NCI-H187 (cell line): ENCODE measurements at places on chromosomes 1 and 21.

GRCh38 chr1:17012775-17013490 lies 1.2 kb upstream of the ATP13A2 start:
- DNase-seq: no peak

GRCh38 chr1:113811156-113811887 lies 954 bp downstream of the RSBN1 start:
- DNase-seq: peak; percentile 28

GRCh38 chr1:162889989-162890388 lies 29.0 kb upstream of the CCDC190 start:
- DNase-seq: no peak

DNA sequence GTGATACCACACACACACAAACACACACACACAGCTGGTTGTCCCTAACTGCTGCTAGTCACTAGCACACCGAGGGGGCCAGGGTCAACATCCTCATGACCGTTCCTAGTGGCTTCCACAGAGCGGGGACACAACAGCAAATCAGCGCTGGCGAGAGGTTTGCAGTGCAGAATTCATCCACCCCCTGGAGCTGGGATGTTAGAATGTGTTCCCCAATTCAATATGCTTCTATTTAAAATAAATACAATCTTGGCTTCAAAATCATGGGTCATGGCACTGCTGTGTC lies 16.2 kb upstream of the C2CD2 start:
- DNase-seq: no peak

- no peak for DNase-seq
Observed at GRCh38 chr1:68143633-68144032, 88.7 kb downstream of the WLS start.

- DNase-seq: no peak
Observed at GRCh38 chr21:21213297-21213696, 215.1 kb downstream of the NCAM2 start.

DNA sequence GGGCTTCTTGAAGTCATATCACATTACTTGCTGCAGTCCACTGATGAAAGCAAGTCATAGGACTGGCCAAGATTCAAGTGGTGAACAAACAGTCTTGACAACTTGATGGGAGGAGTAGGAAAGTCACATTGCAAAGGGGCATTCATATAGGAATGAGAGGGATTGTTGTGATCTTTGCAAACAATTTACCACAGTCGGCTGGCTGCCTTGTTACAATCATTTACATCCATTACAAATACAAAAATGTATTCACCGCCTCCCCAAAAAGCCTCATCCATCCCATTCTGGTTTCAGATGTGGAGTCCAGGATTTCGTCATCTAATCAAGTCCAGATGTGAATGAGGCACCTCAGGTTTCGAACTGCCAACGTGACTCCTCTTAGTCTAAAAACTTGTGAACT lies 26.8 kb downstream of the GORAB start:
- DNase-seq: no peak

DNA sequence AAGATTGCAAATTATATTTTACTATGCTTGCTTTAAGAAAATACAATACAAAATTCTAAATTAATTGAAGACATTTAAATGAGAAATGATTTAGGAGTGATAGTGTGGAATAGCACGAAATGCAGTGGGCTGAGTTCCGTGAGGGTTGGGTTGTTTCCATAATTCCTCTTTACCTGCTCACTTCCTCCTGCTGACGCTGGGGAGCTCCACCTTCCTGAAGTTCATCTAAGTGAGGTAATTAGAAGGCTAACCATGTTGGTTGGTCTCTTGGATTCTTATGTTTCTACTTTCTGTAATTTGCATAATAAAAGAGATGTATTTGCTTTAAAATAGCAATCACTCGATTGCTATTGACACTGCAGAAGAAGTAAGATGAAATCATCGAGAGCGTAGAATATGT lies 4.7 kb downstream of the OR14I1 start:
- no peak for DNase-seq

DNA sequence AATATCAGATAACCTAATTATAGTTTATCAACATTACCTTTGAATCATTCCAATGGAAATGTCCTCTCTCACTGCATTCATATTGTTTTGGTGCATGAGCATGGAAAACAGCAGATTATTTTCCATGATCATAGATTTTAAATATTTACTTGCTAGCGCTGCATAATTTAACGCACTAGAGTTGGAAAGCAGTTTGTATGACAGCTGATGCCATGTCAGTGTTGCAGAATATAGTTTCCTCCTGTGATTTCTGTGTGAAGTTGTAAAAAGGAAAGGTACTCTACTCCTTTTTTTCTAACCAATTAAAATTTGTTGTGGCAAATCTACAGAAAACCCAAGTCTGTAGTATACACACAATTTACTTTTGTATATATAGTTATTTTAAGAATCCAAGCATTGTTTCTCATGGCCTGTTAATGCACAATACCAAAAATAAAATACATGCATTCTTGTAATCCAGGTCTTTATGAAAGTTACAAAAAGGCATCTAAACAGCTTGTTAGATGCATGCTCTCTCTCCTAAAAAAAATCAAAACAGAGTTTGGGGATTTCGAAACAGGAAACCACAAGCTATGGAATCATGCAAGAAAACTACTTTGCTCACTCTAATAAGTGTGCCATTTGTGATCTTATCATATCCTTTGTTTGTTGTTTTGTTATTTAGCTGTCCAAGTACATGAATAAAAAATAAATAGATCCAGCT lies 1.9 kb upstream of the ATG4C start:
- no peak for DNase-seq

DNA sequence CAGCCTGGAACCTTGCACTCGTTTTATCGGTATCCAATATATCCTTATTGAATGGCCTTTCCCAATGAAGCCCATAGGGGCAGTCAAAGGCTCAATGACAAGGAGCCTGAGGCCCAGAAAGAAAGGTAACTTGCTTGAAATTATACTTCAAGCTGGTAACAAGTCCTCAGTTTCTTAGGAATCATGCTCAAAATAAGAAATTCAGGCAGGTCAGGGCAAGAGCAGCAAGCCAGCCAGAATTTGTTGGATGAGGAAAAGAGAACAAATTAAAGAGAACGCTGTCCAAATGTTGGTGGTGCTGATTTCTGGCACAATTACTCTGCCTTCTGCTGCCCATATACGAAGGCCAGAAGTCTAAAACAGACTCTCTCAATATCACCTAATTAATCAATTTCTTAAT lies 77.6 kb downstream of the DDX20 start:
- DNase-seq: no peak

GRCh38 chr1:228000416-228000815 lies 6.4 kb upstream of the WNT3A start:
- no peak for DNase-seq

- DNase-seq: no peak
Observed at GRCh38 chr1:51535006-51535592, 16.0 kb upstream of the EPS15 start.

GRCh38 chr1:210828996-210829596 lies 304.9 kb downstream of the KCNH1 start:
- no peak for DNase-seq

GRCh38 chr1:227298512-227299240 lies 19.6 kb downstream of the CDC42BPA start:
- DNase-seq: no peak

DNA sequence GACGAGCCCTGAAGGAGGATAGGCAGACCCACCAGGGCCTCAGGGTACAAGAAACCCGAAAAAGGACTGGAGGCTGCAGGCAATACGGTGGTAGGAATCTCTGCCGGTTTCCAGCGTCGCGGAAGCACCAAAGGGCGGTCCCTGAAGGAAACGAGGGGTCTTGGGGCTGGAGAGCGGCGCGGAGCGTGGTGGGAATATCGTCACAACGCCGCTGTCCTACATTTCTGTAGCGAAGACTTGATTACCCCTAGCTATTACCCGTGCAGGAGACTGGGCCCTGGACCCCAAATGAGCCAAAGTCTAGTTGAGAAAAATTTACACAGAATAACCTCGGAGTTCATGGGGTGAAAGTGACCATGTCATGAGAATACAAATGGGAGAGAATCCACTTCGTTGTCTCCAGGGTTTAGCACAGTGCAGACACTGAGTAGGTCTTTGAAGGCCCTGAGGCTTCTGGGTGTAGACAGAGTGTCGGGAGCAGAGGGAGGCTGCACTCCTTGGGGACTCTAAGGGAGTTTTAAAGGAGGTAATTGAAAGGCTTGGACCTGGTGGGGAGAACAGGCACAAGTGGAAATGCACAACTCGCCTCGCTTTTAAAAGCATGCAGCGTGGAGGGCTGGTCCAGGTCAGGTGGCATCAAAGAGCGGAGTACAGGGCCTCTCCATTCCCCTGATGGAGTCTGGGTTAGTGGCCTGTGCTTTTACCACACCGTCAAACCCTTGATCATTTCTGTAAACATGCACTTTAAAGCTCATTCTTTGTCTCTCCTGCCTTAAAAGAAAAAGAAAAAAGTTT lies 1.5 kb downstream of the ATP1A1 start:
- DNase-seq: no peak

DNA sequence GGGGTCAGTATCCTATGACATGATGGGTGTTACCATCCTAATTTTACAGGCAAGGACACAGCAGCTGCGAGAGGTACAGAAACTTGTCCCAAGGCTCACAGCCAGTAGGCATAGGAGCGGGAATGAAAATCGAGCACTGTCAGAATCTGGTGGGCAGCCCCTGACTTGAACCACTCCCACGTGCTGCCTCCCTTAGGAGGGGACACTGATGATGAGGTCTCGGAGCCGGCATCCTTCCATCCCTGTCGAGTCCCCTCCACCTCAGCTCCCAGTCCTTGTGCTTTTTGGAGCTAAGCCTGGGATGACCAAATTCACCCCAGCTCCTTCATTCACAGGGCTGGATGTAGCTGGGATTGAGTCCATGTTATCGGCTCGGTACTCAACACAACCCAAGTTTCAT lies 49.0 kb downstream of the B3GALT5 start:
- no peak for DNase-seq

DNA sequence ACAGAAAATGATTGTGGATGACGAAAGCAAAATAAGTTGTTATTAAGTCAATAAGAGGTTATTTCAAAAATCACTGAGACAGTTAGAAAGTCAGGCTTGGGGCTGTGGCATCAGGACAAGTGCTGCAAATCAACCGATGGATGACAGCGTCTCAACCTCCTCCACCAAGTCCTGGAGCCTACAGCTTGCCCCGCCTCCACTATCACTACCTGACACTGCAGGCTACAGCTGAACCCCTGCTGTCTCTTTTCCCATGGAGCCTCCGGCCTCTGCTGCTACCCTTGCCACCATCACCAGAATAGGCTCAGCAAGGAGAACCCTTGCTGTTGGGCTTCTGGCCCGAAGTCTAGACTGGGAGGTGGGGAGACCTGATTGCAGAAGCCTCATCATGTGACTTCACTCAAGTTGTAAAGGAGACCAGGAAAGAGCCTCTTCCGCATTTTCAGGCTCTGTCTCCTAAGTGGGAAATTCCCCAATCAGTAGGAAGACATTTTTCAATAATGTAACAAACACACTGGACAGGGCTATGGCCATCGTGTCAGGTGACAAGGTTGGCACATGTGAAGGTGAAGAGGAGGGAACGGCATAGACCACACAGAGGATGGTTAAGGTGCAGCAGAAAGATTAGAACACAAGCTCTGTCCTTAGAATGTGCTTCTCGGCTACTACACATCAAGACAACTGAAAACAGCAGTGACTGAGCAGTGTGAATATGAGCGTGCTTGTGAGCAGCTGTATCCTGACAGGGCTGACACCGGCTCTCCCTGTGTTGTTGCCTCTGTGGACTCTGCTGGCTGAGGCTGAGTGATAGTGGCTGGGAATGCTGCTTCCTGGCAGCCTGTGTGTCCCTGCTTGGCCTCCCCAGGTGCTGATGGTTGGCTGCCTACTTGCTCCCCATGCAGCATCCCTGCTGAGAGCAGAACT lies 660.7 kb downstream of the PTPRU start:
- no peak for DNase-seq

- no peak for DNase-seq
Observed at GRCh38 chr1:244852694-244853093, 11.6 kb downstream of the HNRNPU start.

DNA sequence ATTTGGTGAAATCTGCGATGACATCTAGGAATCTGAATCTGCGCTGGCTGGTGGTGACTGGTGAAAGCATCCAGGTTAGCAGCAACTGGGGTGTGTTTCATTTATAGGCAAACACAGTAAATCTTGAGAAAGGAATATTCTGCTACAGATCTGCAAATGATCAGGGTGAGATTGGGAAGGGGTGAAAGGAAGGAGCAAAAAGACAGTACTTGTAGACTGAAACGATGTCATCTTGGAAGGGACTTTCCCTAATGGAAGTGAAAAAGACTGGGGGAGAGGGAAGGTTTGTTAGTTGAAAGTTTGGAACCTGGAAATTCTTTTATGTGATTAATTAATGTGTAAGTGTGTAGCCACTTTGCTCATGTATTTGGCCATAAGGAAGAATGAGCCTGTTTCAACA lies 228.3 kb downstream of the FMN2 start:
- no peak for DNase-seq

DNA sequence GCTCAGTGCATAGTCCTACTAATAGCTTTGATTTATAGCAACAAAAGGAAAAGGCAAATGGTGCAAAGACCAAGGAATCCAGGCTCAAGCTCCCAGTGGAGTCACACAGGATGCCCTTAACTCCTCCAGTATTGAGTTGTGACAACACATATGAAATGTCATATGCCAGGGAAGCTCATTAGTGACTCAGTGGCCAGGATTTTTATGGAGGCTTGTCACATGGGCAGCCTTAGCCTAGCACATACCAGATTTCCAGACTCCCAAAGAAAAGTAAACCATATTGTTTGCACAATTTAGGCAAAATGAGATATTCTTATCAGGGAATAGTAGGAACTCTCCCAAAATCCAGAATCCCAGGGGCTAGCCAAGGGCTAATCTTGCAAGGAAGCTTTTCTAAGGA lies 129.2 kb downstream of the MAGI3 start:
- no peak for DNase-seq

- DNase-seq: peak; percentile 40
Observed at GRCh38 chr1:160006312-160006940, 25.4 kb downstream of the PIGM start.

DNA sequence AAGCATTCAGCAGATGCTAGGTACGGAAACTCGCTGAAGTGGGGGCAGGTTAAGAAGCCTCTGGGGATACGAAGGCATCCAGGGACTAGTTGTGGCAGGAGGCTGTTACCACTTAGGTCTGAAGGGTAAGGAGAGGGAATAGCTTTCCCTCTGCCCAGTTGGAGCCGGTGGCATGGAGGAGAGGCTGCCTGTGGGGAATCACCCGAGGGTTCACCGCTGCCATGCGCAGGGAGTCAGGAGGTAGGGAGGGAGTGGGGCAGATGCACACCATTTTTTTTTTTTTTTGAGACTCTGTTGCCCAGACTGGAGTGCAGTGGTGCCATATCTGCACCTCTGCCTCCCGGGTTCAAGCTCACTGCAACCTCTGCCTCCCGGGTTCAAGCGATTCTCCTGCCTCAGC lies 6.1 kb downstream of the PCSK9 start:
- DNase-seq: no peak
